ENCODE measurements at places on chromosomes 2 and 18. TPM values are rescaled to one million over a fixed set of nuclear protein-coding genes. Genes with fewer than 3 reads are reported as not detected.

The DUSP19 gene
- total RNA-seq = 0.55 TPM

The NT5DC4 gene
- not detected for total RNA-seq

The MDH1B gene
- 1.6 TPM for total RNA-seq

The INPP1 gene
- 24.1 TPM for total RNA-seq

The ACKR3 gene
- 20.2 TPM for total RNA-seq

The GPAT2 gene
- total RNA-seq = not detected

The RASGRP3 gene
- total RNA-seq = 1.1 TPM

The TMEM200C gene
- total RNA-seq = not detected

The PPP1R1C gene
- 2.2 TPM for total RNA-seq

The HOXD13 gene
- total RNA-seq = 0.23 TPM

The MC5R gene
- total RNA-seq = not detected

The SERPINB12 gene
- not detected for total RNA-seq

The SCN1A gene
- not detected for total RNA-seq

The CCDC141 gene
- total RNA-seq = not detected

The ARHGAP25 gene
- total RNA-seq = 0.19 TPM

The PAX8 gene
- 0.80 TPM for total RNA-seq

The TGFBRAP1 gene
- 17.1 TPM for total RNA-seq

The DSG1 gene
- total RNA-seq = not detected

The IL1RL2 gene
- not detected for total RNA-seq

The MLPH gene
- 251 TPM for total RNA-seq

The EN1 gene
- total RNA-seq = 1.1 TPM

The ASB3 gene
- total RNA-seq = 13.8 TPM

The SPATA3 gene
- not detected for total RNA-seq

The FMNL2 gene
- 29.6 TPM for total RNA-seq

The REG1B gene
- total RNA-seq = not detected

The ROCK2 gene
- 26.3 TPM for total RNA-seq

The COL4A3 gene
- total RNA-seq = 0.56 TPM

The SERPINB8 gene
- total RNA-seq = 10.1 TPM

The IL1F10 gene
- total RNA-seq = not detected

The ST8SIA5 gene
- not detected for total RNA-seq

The KLHL14 gene
- not detected for total RNA-seq
